ENCODE measurements at places on chromosomes 12 and 14.

DNA sequence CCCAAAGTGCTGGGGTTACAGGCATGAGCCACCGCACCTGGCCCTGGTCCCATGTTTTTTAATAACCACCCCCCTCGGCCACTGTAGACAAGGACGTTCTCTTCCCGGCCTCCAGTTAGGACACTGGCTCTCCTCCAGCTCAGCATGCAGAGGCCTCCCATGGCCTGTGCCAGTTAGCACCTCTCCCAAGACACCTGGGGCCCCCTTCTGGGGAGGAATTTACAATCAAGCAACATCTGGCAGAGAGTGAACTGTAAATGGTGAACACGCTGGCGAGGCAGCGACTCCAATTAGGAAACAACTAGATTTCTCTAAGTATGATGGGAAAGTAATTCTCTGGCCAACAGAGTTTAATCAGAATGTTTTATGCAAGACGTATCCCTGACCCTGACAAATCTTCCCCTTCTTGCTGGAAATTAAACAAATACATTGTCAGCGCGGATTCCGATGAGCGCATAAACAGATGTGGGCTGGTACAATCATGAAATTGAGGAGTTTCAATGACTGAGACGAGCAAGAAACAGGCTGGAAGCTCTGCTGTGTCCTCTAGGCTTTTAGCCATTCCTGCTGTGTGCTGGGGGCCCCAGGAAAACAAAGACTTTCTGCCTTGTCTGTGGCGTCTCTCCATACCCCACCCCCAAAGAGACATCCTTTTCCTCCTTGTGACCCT lies 61.7 kb upstream of the DLK1 start:
- DNase-seq = no peak

- no peak for DNase-seq
Observed at GRCh38 chr14:69780092-69780491, 13.2 kb downstream of the SRSF5 start.

DNA sequence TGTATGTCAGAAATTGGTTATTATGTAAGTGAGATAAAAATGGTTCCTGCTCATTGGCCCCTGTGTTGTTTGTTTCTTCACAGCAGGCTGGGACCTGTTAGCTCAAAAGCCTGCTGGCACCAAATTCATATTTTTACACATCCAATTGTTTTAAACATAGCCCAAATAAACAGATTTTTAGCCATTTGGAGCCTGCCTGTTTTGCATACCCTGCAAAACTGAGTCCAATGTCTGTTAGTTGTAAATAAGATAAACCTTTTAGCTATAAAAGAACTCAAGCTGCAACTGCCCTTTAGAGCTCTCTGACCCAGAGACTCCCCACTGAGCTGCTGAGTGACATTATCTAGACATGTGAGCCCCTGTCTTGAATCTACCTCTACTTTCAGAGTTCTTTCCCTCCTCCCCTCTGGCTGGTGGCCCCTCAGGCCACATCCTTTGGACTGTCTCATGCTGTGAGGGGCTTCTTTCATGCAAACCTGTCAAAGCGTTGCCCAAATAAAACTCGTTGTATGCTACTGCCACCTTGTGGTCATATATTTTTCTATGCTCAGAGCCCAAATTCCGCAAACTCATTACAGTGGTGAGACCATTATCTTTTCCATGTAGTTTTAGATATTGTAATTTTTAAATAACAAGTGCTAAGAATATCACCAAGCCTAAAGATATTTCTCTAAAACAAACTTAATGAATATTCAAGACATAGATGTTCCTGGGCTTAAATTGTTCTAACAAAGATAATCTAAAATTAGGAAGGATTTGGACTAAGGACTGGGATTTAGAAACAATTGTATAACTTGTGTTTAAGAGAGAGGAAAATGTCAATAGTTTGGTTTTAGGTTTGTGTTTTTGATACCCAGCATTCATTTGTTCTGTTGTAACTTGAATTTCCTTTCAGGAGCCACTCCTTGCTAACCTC lies 337.9 kb downstream of the AACS start:
- DNase-seq = no peak

DNA sequence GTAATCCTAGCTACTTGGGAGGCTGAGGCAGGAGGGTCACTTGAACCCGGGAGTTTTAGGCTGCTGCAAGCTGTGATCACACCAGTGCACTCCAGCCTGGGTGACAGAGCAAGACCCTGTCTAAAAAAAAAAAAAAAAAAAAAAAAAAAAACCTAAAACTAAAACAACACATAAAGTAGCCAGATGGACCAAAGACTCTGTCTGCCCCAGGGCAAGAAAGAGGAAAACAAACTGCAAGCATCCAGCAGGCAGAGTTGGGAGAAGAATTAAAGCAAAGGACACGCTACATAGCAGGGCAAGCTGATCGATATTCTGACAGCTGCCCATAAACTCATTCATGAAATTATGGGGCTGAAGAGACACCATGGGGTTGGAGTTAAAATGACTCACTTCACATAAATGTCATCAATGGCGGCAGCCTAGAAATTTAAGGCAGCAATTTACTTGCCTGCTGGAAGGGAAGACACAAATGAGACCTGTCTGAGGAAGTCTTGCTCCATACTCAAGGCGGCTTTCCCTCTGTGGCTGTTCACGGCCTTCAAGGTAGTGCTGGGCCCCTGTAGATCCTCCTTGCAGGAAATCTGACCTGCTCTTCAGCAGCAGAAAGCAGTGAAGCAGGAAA lies 259.1 kb upstream of the FKBP4 start:
- no peak for DNase-seq

GRCh38 chr12:69623970-69624369 lies 13.3 kb upstream of the LRRC10 start:
- DNase-seq = no peak

DNA sequence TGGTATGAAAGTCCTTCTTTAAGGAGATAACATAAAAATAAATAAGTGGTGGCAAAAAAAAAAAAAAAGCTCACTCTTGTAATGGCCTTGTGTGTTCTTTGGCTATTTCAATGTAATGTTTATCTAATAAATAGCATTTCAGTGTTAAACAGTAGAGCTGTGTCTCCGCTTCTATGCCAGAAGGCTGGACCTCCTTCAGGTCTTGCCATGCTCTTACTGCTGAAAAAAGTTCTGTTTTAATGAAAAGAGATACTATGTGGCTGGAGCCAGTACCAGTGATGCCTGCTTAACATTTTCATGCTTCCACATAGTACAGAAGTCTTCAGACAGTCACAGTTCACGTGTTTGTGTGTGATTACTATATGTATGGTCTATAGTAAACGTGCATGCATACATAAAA lies 74.1 kb upstream of the PRICKLE1 start:
- no peak for DNase-seq

DNA sequence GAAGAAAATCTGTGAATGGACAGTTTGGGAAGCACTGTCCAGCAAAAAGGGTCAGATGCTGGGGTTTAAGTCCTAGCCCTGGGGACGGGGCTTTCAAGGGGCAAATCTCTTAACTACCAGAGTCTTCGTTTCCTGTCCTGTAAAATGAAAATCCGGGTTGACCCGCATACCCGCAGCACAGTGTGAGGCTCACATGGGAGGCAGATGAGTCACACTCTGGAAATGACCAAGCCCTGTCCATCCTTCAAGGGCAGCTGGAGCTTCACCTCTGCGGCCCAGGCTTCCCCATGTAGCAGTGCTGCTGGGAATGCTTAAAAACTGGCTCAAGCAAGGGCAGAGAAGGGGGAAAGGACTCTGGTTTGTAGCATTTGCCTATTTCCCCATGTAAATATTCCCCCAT lies 19.0 kb downstream of the FAM181A start:
- no peak for DNase-seq

DNA sequence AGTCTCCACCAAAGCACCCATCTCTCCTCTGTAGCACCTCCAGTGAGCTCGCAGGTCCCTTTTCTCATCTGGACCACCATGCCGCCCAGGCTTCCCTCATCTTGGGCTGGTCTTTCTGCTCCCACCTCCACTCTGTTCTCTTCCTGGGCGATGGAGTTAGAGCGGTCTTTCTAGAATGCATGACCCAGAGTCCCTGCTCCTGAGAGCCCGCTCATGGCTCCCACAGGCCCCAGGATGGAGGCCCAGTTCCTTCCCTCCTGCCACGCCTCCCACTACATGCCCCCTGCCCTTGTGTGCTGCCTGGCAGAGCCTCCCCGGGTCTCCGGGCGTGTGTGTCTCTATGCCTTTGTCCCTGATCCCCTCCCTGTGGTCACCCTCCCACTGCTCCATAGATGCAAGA lies 100.7 kb upstream of the RTL1 start:
- no peak for DNase-seq

DNA sequence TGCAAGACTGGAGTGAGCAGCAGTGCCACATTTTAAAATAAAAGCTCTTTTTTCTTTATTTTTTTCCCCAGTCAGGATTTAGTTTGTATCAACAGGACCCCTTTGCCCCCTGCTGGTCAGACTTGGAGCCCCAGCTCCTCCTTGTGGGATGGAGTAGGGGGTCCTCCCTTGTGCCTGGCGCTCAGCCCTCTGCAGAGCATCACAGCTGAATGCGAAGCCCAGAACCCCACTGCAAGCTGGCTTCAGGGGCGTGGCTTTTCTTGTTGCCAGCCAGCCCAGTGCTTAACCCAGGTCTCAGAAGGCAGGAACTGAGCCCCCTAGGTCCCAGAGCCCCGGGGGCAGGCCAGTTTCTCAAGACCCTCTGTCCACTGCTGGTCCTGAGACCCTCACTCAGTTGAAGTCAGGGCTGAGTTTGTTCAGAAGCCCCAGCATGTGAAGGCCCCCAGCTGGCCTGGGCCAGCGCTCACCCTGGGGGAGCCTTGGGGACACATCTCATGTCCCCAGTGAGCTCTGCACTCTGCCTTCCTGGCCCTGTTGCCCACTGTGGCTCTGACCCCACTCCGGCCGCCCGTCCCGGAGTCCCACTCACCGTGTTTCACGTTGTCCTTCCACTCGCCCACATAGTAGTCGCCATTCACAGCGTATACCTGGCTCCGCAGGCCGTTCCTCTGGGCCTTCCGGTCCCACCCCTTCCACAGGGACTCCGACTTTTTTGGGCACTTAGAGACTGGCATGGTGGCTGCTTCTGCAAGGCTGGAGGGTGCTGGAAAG lies 519 bp downstream of the MORN3 start:
- peak; percentile 62 for DNase-seq

- peak; percentile 46 for DNase-seq
Observed at GRCh38 chr12:95218150-95219133, 835 bp downstream of the VEZT start.

- no peak for DNase-seq
Observed at GRCh38 chr12:68081561-68081960, 78.0 kb downstream of the IFNG start.

GRCh38 chr14:104244221-104245011 lies 106.0 kb downstream of the KIF26A start:
- DNase-seq = no peak

DNA sequence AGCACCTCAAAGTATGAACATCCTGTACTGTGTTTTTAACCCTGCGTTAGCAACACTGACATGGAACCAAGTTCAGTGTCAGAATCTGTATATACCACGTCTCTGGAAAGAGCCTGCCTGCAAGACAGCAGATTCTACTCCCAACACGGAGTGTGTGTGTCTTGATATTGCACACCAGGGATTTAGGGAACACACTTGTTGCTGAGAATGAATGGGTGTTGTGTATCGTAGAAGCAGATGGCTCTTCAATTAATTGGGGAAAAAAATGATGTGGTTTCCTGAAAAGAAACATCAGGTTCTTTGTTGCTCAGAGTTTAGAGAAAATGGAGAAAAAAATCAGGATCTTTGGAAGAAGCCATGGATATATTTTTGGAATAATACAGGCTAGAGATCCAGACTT lies 170.8 kb downstream of the EGLN3 start:
- DNase-seq = no peak

DNA sequence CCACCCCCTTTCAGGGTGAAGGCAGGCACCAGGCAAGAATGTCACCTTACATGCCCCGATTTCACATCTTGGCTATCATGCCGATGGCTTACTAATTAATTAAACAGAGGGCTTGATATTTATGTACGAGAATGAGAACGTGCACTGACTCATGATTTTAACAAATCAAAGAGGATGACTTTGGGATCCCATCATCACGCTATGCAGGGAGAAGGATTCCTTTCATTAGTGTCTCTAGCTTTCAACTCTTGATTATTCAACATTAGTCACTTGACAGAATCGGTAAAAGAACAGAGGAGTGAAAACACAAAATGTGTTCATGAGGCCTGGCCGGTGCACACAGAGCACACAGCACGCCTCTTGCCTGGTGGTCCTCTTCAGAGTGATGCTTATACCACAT lies 80.6 kb downstream of the PRKAB1 start:
- no peak for DNase-seq

DNA sequence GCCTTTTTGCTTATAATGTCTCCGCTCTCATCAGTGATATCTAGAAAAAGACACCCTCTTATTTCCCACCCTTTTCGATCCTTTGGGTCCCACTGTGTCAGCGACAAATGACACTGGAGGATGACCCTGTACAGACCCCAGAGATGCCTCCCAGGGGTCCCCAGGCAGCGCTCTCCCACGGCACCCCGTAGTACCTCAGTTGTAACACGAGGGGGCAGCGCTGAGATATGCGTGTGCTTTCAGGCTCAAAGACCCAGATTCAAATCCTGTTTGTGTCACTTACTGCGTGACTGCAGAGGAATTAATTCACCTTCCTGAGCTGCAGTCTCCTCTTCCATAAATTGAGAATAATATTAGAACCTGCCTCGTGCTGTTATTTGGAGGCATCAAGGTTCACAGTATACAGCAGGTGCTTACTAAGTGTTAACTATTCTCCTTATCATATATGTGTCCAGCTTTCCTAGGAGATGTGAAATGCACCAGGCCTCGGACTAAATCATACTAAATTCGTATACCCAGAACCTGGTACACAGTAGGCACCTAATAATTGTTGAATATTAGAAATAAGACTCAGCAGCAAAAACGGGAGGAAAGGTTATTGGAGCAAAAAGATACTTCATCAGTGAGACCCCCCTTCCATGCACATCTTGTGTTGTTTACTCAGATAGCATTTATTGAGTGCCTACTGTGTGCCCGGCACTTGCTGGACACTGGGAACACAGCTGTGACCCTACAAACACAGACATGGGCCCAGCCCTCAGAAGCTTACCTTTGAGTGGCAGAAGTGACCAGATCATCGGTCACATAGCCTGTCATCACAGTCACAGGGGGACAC lies 99.9 kb downstream of the PHETA1 start:
- DNase-seq = peak; percentile 6

DNA sequence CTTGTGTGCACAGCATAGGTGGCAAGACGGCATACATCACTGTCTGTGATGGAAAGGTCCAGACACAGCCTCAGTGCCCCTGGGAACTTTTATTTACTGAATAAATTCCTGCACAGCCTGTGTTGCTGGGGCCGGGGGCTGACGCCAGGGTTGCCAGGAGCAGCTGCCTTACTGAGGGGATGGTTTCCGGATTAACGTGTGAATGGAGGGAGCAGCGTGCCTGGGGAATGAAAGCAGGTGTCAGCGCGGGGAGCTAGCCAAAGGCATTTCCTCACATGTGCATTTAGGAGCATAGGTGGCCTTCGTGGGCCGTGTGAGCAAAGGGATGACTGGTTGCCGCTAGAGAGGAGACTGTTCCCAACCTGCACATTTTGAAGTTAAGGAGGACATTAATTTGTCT lies 41.6 kb downstream of the SFSWAP start:
- no peak for DNase-seq
